Choroid plexus epithelial cell (primary cell): ENCODE measurements at places on chromosomes 5 and 9.

- DNase-seq: no peak
Measured at GRCh38 chr5:16826379-16827125, 109.5 kb downstream of the MYO10 start.

DNA sequence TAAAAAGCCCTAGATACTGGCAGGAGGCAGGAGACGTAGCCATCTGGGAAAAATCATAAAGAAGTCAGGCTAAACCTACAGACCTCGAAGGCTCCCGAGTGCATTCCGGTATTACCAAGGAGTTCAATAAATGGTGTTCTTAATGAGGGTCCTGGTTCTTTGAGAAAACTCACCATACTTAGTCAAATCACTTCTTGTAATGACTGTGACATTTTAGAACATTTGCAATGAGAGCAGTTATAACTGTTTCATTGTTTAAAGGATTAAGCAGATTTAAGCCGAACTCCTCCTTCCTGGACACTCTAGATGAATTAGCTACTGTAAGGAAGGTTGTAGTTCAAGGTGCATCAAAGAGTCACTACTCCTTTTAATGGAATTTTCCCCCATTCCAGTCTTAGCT is 67.8 kb downstream of the EFNA5 start:
- no peak for DNase-seq

GRCh38 chr9:98657897-98658296 is 50.8 kb downstream of the GABBR2 start:
- no peak for DNase-seq

- DNase-seq: no peak
Measured at GRCh38 chr5:124404796-124405195, 341.6 kb downstream of the ZNF608 start.

- no peak for DNase-seq
Measured at GRCh38 chr5:68395302-68395701, 179.7 kb downstream of the PIK3R1 start.
